ENCODE measurements at places on chromosomes 6 and 20. TPM values are rescaled to one million over a fixed set of nuclear protein-coding genes. Genes with fewer than 3 reads are reported as not detected.
A peak's percentile ranks its signal among the peaks of the same experiment; 100 is the strongest.

DNA sequence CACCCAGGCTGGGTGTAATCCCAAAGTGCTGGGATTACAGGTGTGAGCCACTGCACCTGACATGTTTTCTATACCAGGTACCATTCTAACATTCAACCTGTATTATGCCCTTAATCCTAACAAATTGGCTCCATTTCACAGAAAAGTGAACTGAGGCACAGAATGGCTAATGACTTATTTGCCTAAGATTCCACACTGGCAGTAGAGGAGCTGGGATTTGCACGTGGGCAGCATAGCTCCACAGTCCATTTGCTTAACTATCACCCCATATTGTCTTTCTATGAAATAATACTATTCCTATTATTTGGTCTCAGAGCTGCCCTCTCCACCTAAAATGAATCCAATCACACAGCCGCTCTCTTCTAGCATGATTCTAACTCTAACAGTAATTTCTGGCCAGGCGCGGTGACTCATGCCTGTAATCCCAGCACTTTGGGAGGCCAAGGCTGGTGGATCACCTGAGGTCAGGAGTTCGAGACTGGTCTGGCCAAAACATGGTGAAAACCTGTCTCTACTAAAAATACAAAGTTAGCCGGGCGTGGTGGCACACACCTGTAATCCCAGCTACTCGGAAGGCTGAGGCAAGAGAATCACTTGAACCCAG lies 23.3 kb upstream of the MYMX start:
- DNase-seq: no peak

DNA sequence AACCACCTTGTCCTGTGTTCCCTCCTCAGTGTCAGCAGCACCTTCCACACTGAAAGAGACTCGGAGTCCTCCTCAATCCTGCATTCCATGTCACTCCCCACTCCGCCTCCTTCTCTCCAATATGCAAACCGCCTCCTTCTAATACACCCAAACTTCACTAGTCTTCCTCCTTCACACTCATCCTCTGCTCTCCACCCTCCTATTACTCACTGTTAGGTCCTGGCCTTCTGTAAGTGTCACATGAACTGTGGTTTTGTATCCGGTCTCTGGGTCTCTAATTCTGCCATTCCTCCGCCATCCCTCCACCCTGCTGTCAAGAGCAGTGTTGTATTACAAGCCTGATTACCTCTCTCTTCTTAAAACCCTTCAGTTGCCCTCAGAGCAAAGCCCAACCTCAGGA lies 200.5 kb upstream of the CDYL start:
- no peak for DNase-seq

DNA sequence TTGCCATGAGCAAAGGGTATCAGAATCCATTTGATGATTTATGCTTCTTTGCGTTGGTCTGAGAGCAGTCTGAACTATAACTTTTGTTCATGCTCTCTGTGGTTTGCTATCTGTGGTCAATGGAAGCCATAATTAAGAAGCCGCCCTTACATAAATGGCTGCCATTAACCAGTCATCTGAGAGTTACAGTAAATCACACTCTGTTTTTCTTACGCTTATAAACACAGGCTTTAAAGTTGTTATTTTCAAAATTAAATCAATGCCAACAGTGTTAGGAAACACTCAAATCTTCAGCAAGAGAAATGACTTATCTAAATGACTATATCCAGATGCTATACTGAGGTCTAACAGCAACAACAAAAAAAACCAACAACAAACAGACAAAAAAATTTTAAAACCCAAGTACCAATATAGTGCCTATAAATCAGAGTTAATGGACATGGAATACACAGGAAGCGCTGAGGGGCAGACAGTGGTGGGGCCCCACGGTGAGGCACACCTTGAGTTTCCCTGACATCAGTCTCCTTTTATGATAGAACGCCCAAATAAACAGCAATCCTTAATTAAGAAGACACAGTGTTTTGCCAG lies 108.0 kb upstream of the C6orf118 start:
- DNase-seq: no peak

- DNase-seq: no peak
Observed at GRCh38 chr20:63836458-63837344, 5.6 kb upstream of the ZBTB46 start.

DNA sequence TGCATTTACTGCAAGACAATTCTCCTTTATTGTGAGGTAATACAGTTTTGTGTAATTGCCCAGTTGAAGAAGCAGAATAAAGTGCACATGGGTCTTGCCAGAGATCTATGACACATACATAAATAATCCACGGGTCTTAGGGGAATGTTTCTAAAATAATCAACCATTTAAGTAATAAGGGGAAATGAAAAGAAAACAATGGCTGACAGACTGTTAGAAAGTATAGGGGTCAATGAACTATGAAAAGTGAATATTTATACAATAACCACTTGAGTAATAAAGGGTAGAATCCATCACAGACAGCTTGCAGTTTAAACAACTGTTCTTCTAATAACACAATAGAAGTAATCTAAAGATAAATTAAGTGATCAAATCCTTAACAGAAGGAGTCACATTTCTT lies 477.2 kb downstream of the EYS start:
- no peak for DNase-seq

GRCh38 chr6:1720620-1721322 lies 111.1 kb downstream of the FOXC1 start:
- DNase-seq: no peak

- peak; percentile 11 for DNase-seq
Observed at GRCh38 chr6:159252955-159253508, 83.8 kb downstream of the FNDC1 start.

REM1 gene
- total RNA-seq: 1.0 TPM

- no peak for DNase-seq
Observed at GRCh38 chr6:142960098-142960497, 15.1 kb upstream of the HIVEP2 start.

GRCh38 chr6:31850765-31851484 lies 11.7 kb downstream of the NEU1 start:
- DNase-seq: no peak

DNA sequence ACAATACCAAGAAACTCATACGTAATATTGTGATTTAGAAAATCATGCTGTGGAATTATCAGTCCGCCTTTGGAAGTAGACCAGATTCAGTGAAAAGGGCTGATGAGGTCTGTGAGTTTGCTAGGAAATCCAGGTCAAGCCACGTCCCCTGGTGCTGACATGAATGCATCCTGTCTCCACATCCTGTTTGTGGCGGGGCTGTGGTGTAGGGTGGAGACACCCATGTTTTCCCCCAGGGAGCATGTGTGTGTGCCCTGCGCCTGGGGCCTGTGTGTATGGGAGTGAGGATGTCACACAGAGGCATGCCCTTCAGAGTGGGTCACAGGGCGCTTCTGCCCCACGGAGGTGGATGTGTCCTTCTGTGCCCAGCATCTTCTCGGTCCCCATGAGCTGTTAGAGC lies 109.1 kb downstream of the SASH1 start:
- no peak for DNase-seq

DNA sequence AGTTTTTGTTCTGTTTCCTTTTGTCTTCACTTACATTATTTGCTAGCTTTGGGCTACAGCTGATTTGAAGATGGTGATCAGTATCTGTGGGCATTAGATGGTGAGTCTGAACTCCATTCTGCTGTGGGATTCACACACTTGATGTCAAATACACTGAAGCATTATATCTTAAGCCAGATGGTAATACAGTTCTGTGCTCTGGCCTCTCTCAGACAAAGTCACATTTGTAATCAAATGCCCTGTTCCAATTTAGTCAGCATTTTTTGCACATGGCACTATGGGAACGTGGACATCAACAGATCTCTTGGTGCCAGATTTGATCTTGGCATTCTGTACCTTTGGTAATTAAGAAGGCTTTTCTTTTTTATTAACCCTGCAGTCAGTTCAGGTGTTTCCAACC lies 56.0 kb downstream of the SASH1 start:
- DNase-seq: no peak

LY6G5C gene
- total RNA-seq: not detected

DNA sequence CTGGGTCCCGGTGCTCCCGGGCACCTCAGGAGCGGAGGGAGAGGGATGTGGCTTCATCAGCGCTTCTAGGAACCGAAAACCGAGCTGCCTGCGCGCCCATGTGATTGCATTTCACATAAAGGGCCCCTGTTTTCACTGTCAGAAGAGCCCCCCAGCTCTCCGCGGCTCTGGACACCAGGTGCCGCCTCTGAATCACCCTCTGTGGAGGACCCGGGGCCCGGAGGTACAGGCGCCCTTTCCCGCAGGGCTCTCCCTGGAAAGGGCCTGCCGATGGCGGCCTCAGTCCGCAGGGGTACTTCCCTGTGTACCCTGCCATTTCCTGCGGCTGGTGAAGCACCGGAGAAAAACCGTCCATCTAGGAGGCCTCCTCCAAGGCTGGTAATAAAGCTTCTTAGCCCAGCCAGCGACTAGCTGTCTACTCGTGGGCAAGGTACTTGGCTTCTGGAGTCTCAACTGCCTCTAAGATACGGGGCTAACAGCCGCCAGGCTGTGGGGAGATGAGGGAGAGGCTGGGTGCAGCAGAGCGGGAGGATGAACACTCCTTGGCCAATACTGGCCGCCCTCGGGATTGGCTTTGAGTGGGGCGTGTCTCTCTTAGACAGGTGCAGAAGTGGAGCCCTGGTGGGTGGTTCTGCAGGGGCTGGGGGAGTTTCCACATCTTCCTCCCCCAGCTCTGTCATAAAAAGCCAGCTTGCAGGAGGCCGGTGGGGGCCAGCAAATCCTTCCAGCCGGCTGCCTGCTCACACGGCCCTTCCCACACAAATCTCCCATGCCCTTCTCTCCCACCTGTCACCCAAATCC lies 1.6 kb downstream of the PPP1R16B start:
- no peak for DNase-seq

DNA sequence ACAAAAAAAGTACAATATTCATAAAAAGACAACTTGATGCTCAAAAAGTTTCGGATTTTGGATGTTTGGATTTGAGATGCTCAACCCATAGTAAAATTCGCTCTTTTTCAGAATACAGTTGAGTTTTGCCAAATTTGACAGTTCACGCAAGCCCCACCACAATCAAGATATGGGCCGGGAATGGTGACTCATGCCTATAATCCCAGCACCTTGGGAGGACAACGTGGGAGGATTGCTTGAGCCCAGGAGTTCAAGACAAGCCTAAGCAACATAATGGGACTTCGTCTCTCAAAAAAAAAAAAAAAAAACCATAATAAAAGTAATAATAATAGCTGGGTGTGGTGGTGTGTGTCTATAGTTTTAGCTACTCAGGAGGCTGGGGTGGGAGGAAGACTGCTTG lies 51.3 kb downstream of the PHF20 start:
- DNase-seq: no peak

- DNase-seq: no peak
Observed at GRCh38 chr6:163436843-163437242, 22.3 kb downstream of the QKI start.

SRMS gene
- not detected for total RNA-seq

- no peak for DNase-seq
Observed at GRCh38 chr6:14710421-14710820, 535.4 kb upstream of the JARID2 start.

DNA sequence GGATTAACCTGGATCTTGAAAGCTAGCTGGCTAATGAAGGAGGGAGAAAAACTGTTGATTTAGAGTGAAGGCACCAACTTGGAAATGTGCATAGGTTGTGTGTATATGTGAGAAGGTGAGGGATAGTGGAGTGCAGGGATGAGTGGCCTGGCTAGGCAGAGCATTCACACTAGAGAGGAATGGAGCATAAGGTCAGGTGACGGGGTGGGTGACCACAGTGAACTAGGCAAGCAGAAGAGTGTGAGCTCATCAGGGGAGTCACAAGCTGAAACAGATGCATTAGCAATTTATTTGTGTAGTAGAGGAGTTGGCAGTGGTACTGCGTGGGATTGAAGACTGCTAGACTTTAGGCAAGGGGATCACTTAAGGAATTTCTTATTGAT lies 10.5 kb downstream of the ANKRD66 start:
- DNase-seq: no peak

RAD21L1 gene
- total RNA-seq: not detected

DNA sequence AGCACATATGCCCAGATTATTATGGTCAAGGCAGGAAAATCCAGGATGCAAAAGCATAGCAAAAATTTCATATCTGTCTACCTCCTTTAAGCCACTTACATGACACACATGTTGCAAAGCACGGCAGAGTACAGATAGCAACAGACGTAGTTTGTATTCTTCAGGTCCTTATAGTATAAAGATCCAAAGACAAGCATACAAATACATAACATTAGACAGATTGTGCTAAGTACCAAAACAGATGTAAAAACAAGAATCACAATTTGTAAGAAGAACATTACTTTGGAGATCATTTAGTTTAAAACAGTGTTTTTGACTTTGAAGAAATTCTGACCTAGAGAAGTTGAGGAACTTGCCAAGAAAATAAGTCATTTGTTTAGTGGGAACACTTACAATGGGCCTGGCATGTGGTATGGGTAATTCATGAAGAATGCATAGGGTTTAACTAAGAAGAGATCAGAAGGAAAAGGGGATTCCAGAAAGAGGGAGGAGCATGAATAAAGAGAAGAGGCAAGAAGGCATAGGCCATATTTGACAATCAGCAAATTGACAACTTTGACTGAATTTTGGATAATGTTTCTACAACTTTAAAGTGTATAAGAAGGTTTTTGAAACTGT lies 30.6 kb upstream of the LMBRD1 start:
- DNase-seq: no peak

IYD gene
- total RNA-seq: 1,038 TPM

DNA sequence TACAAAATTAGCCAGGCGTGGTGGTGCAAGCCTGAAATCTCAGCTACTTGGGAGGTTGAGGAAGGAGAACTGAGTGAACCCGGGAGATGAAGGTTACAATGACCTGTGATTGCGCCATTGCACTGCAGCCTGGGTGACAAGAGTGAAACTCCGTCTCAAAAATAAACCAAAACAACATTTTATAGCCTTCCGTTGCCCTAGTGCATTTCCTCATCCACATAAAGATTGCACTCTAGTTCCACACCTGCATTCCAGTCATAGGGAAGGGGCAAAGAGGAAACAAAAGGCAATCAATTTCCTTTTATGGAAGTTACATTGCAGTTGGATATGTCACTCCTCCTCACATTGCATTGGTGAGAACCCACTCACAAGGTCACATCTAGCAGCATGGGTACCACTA lies 182.7 kb upstream of the ARG1 start:
- DNase-seq: no peak

BPIFB4 gene
- total RNA-seq: not detected

TCFL5 gene
- 22.1 TPM for total RNA-seq

DNA sequence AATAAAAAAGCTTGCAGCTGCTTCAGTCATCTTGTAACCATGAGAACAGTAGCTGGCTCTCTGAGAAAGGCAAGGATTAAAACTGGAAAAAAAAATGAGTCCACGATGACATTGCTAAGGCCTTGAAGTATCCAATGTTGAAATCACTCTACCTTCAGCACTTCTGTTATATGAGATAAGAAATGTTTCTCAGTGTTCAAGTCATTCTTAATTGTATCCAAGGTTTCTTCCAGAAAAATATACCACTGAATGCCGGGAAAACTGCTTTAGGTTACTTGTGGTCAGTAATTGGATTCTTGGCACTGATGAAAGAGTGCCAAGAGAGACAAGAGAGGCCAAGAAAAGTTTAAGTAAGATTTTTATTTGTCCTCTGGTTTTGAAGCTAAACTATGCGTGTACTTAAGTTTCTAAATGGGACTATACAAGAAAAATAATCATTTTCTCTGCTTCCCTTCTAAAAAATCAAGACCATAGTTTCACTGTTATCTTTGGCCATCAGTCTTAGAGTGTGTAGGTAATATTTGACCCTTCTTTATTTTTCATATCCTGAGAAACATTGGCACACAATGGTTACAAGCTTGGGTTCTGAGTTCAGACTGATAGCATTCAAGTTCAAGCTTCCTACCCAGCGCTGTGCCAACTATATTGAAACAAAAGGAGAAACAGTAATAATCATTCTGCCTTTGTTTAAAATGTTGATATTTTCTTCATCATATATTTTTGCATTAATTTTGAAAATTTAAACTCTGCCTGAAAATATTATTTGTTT lies 84.6 kb downstream of the TRDN start:
- no peak for DNase-seq

DEFB124 gene
- not detected for total RNA-seq

Data from thyroid gland (tissue), 4 donors.